SHP77 (cell line): ENCODE measurements at places on chromosomes 2 and 18.

DNA sequence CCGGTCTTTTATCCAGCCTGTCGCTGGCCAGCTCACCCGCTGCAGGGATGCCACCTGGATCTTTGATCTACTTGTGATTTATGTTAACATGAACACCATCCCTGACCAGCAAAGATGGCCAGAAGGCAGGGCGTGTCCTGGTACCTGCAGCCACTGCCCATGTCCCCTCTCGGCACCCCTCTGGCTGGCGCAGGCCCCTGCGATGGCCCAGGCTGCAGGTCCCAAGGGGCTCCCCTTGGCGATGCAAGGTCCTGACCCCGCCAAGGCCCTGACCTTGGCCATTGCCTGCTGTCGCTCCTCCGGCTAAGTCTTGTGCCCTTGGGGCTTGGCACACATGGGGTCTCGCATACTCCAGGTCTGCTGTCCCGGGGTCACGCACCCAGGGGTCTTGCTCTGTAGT is 214.9 kb downstream of the TWIST2 start:
- DNase-seq = no peak

GRCh38 chr2:28637066-28638047 is 114.3 kb upstream of the PPP1CB start:
- no peak for DNase-seq

- peak; percentile 71 for DNase-seq
Measured at GRCh38 chr2:240435457-240435947, at the start of gene GPC1. Gene GPC1, plus strand, starts transcription at chr2:240435663. Its CDS starts 256 bp downstream, at chr2:240435919.

GRCh38 chr2:217706095-217706494 is 296.7 kb downstream of the TNS1 start:
- DNase-seq = no peak

- no peak for DNase-seq
Measured at GRCh38 chr2:56375251-56375650, 191.5 kb downstream of the CCDC85A start.

GRCh38 chr2:120894966-120895365 is 159.3 kb downstream of the GLI2 start:
- DNase-seq = no peak
